Erythroblast (primary cell): ENCODE measurements at places on chromosomes 7 and 10.

GRCh38 chr7:131604841-131605279, 48.4 kb upstream of the PODXL start:
- no peak for DNase-seq

DNA sequence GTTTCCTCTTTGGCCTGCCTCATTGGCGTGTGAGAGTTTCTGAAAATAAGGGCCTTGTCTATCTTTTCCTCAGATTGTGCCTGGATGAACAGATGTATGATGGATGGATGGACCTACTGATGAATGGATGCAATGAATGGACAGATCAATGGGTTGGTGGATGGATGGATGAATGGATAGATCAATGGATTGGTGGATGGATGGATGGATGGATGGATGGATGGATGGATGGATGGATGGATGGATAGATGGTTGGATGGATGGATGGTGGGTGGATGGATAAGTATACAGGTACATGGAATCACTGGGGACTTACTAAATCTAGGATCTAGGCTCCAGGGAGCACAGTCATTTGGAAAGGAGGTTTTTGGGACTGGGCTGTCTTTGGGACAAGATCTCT, 331.9 kb downstream of the GRID1 start:
- DNase-seq: no peak

DNA sequence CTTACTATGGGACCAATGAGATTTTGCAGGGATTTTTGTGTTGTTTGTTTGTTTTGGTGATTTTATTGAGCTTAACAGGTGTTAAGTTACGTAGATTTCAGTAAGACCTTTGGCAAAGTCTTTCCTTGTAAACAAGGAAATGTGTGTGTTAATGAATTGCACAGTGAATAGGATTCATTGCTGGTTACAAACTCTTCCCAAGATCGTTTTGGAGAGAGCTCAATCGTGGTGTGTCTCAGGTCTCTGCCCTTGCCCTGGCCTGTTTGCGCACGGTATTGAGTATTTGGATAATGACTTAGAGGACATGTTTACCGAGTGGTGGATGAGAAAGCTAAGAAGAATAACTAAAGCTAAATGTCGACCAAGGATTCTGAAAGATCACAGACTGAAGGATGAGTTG, 41.9 kb downstream of the PRPF18 start:
- no peak for DNase-seq

DNA sequence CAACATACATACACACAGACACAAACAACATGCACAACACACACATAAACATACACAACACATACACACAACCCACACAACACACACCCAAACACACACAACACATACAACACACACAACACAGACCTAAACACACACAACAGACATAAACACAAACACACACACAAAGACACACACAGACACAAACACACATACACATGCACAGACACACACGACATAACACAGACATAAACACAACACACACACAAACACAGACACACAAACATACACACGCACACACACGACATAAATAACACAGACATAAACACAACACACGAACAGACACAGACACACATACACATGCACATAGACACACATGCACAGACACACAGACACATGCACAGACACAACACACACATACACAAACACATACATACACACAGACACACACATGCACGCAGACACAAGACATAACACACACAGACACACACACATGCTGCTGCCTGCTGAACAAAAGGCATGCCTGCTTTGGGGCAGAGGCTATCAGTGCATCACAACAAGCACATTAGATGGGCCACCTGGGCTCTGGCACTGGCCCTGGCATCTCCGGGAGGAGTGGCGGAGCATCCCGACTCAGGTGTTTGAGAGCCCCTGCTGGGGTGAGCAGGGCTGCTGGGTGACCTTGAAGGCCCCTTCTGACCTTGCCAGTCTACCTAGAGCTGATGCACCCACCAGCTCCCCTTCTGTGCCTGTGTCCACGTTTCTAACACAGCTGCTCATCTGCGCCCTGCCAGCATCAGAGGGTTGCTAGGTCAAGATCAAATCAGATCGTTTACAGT, 5.3 kb downstream of the LRCH4 start:
- no peak for DNase-seq

DNA sequence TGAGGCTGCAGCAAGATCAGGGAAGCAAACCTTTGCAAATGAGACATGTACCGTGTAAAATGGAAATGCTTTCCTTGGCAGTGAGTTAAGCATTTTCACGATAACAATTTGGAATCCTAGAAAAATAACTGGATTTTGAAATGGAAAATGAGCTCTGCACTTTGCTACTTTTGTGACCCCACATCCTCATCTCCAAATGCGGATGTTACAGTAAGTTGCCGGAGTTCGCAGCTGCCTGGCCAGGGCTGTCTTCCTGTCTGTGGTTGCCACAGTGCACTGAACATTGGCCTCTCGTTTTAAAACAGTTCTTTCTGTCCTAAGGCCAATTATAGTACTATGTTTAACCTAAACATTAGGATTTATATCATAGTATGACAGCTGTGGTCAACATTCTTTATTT, 136.2 kb upstream of the FZD8 start:
- no peak for DNase-seq

DNA sequence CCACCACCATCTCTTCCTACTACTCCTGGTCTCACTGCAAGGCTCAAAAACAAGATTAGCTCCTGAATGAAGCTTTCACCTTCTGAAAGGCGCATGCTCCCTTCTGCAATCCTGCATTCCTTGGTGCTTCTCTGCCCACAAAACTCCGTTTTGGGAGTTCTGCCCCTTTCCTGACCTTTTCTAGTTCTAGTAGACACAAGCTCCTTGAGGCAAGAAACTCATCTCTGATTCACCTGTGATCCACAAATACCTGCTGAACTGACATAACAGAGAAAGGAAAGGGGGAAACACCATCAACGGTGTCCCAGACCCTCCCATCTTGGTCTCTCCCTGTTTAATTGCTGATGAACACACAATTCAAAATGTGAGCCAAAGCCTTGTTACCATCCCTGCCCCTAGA, 64.0 kb upstream of the EGR2 start:
- DNase-seq: no peak

GRCh38 chr10:83605783-83606630, 533.3 kb upstream of the GHITM start:
- DNase-seq: no peak

DNA sequence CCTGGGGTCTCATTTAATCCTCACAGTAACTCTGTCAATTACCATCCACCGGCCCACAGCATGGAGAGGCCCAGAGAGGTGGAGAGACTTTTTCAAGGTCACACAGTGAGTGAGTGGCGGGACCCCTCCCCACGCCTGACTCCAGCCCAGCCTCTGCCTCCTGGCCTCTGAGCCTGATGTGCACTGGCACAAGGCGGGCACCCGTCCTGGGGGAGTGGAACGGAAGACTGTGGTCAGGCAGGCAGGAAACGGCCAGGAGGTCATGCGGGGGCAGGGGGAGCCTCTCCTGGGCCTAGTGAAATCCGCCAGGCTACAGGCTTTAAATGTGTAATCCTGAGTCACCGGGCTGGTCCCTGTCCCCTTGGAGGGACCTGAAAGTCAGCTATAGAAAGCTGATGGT, 32.2 kb downstream of the ZCCHC24 start:
- no peak for DNase-seq

DNA sequence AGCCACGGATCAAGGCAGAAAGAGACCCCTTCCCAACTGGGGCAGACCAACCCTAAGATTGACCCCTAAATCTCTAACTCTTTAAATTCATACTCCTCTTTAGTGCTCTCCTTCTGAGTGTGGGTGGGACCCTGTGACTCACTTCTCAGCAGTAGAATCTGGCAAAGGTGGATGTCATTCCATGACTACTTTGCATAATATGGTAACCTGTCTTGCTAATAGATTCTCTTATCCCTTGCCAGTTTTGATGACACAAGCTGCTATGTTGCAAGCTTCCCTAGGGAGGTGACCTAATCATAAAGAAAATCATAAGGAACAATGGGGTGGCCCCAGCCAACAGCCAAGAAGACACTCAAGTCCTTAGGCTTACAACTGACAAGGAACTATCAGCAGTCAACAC, 155.4 kb upstream of the VWC2 start:
- no peak for DNase-seq

- no peak for DNase-seq
These were observed 32.2 kb upstream of the PDE1C start for GRCh38 chr7:32102432-32102873.

- no peak for DNase-seq
These were observed 25.8 kb downstream of the MAPK8 start for GRCh38 chr10:48332166-48332870.

DNA sequence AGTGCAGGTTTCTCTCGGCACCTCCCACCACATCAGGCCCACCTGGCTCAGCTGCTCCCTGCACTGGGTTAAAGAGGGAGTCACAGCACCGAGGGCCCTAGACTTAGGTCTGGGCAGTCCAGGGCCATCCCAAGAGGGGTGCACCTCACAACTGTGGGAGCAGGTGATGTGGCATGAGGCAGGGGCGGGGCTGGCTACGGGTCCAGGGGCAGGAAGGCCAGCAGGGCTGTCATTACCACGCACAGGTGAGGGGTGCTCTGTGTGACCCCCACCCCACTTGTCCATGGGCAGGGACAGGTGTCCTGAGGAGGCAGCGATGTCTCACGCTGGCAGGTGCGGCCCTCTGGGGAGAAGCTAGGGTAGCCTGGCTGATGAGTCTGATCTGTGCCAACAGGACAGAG, 40.5 kb upstream of the DPYSL4 start:
- DNase-seq: no peak

DNA sequence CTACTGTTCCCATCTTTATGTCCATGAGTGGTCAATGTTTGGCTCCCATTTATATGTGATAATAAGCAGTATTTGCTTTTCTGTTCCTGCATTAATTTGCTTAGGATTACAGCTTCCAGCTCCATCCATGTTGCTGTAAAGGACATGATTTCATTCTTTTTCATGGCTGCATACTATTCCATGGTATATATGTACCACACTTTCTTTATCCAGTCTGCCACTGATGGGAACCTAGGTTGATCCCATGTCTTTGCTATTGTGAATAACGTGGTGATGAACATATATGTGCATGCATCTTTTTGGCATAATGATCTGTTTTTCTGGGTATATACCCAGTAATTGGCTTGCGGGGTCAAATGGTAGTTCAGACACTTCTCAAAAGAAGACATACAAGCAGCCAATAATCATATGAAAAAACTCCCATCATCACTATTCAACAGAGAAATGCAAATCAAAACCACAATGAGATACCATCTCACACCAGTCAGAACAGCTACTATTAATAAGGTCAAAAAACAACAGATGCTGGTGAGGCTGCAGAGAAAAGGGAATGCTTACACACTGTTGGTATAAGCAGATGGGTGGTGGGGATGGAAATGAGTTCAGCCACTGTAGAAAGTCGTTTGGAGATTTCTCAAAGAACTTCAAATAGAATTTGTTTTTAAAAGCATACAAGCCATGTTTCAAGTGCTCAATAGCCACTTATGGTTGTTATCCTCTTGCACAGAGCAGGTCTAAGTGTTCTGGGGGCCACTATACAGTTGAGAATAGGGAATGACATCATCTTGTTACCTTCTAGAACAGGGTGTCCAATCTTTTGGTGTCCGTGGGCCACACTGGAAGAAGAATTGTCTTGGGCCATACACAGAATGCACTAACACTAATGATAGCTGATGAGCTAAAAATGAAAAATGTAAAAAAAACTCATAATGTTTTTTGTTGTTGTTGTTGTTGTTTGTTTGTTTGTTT, 23.2 kb upstream of the SDK1 start:
- DNase-seq: no peak

- DNase-seq: no peak
These were observed 6.9 kb upstream of the PFKP start for GRCh38 chr10:3060481-3060889.

DNA sequence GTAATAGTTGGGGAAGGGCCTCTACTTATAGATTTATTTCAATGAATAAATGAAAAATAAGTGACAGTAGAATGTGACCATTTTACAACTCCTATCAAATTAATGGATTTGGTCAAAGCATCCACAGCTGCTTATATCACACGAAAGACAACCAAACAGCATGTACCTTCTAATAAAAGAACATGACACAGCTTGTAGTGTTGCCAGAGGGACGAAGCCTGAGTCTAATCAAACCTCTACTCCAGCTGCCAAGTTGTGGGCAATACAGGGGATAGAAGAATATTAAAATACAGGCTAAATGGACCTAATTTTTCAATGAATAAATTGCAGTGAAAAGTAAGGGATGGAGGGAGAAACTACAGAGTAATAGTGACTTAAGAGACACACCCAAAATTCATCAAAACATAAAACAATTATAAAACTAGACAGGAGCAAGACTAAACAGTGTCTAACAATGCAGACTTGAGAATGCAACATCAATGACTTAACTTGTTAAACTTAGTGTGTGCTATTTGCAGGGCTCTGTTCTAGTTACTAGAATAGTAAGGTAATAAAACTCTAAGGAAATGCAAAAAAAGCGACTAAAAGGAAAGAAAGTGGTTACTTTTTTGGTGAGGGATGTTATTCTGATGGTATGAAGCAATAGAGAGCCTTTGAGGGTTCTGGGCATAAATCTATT, 853.8 kb downstream of the GRM8 start:
- no peak for DNase-seq

DNA sequence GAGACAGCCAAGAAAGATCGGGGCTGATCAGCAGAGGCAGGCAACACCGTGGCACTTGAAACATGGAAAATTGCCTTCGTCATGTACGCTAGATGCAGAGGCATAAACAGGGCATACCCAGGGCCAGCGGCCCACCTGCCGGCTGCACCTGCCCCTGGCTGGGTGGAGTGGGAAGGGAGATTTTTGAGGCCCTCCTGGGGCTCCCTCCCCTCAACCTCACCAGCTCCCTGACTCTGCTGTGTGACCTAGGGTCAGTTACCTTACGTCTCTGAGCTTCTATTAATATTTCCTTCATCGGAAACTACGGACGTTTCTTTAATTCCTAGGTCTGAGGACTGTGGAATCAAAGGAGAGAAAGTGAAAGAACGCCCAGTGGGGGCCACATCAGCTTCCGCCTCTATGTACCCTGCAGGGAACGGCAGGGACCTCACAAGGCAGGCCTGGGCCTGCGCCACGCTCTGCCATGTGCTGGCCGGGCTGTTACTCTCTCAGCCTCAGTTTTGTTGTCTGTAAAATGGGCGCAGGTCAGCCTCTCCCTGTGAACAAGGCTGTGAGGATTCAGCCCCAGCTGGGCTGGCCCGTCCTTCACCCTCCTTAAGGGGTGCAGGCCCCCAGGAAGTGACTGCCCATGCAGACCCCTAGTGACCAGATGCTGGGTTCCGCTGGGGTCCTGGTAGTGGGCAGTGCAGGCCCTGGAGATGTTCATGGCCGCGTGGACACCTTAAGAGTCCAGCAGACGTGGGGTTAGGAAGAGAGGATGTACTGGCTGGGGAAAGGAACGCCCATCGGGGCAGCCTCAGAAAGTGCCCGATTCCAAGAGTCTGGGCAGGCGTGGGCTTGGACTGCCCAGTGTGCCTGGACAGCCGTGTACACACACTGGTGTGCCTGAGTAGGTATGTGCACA, 22.7 kb downstream of the ELFN1 start:
- no peak for DNase-seq

DNA sequence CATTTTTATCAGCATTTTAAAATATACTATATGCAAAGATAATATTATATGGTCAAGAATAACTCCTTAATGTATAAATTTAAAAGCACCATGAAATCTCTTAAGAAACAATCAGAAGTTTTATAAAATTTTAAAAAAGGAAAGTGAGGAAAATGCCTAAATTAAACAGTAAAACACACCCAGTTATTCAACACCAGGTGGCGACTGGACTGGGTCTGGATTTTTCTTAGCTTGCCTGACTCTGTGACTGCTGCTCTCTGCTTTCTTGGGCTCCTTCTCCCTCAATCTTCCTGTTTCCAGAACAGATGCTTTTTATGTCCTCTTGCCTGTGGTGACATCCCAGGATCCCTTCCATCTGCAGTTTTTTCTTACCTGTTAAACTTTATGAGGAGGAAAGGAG, 200.3 kb downstream of the BICC1 start:
- no peak for DNase-seq
